ENCODE measurements at places on chromosomes 3 and 15. TPM values are rescaled to one million over a fixed set of nuclear protein-coding genes. Genes with fewer than 3 reads are reported as not detected.
A peak's percentile ranks its signal among the peaks of the same experiment; 100 is the strongest.

- H3K4me3 ChIP-seq, result peak overlapping the region; percentile 88
- DNase-seq, result peak; percentile 52
- peaks cover 20% of the 10 kb centered on the region for H3K36me3 ChIP-seq
- peaks cover 47% of the 10 kb centered on the region for H3K27me3 ChIP-seq
These were observed 119.9 kb downstream of the LMLN start for GRCh38 chr3:198079771-198080520.

GRCh38 chr15:62392376-62392775 is 227.3 kb upstream of the C2CD4B start:
- H3K27me3 ChIP-seq, result peaks cover 39% of the 10 kb centered on the region
- DNase-seq, result peak; percentile 14
- no peak overlapping the region for H3K27ac ChIP-seq
- peaks cover 18% of the 10 kb centered on the region for H3K4me1 ChIP-seq
- H3K4me3 ChIP-seq, result peak overlapping the region; percentile 94
- no peaks in the 10 kb centered on the region for H3K36me3 ChIP-seq

- peaks cover 3% of the 10 kb centered on the region for H3K27me3 ChIP-seq
- H3K27ac ChIP-seq, result no peak overlapping the region
- H3K36me3 ChIP-seq, result no peaks in the 10 kb centered on the region
- no peak overlapping the region for H3K4me3 ChIP-seq
- no peak for DNase-seq
These were observed 596.7 kb upstream of the UBE2E2 start for GRCh38 chr3:22606461-22606860.

DNA sequence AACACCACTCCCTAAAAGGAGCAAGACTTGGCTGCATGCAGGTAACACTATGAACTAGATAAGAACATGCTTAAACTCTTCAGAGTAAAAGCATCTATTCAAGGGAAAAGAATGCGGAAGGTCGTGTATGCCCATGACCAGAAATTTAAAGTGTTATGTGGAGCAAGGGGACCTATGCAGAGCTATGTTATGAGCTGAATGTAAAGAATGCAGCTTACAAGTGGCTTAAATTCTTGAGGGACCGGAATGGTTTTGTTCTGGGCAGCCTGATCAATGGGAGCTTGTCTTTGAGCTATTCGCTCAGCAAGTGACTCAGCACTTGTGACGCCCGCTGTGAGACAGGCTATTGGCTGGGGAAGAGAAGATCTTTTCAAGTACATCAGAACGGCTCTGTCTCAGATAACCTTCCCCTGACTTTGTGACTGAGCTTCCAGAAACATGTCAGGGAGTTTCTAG is 367.5 kb upstream of the THBS1 start:
- no peak overlapping the region for H3K4me3 ChIP-seq
- H3K27me3 ChIP-seq, result peaks cover 30% of the 10 kb centered on the region
- no peak overlapping the region for H3K27ac ChIP-seq
- no peaks in the 10 kb centered on the region for H3K36me3 ChIP-seq
- no peaks in the 10 kb centered on the region for H3K4me1 ChIP-seq

- H3K27me3 ChIP-seq, result no peaks in the 10 kb centered on the region
- H3K4me3 ChIP-seq, result no peak overlapping the region
These were observed 52.4 kb downstream of the MCCC1 start for GRCh38 chr3:183046883-183047282.

DNA sequence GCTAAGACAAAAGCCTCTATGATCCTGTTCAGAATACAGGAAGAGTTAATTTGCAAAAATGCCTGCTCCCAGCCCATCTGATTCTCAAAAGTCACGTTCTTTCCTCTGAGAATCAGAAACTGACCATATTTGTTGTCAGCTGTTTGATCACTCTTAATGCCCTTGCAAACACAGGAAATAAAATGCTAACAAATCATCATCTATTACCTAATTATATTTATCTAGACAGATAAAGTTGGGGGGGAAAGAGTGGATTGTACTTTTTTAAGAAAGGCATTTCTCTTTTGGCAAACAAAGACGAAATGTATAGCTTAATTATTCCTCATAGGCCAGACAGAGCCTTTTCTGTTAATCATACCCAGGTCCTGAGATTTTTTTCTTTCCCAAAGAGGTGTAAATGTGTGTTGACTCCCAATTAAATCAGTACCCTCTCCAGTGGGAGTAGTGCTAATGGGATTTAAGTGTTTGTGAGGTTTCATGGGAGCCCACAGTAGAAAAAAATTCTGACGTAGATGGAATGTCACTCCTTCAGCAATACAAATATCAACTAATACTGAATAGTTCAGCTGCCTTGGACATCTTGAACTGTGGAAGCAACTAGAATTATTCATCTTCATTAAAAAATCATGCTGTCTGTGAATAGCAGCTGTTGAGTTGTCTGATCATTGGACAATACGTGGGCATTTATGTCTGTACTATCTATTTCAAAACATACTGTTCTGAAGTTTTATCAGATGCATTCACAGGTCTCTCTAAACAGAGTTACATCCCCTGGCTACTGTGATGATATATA is 22.5 kb upstream of the BNIP2 start:
- H3K36me3 ChIP-seq, result no peaks in the 10 kb centered on the region
- H3K27ac ChIP-seq, result no peak overlapping the region
- no peak overlapping the region for H3K4me3 ChIP-seq
- H3K4me1 ChIP-seq, result no peaks in the 10 kb centered on the region
- no peaks in the 10 kb centered on the region for H3K27me3 ChIP-seq

- H3K4me3 ChIP-seq, result peak overlapping the region; percentile 98
- no peak overlapping the region for H3K27ac ChIP-seq
- H3K36me3 ChIP-seq, result peaks cover 18% of the 10 kb centered on the region
- H3K27me3 ChIP-seq, result no peaks in the 10 kb centered on the region
- no peak for DNase-seq
- peaks cover 21% of the 10 kb centered on the region for H3K4me1 ChIP-seq
These were observed 701 bp downstream of the EIF5A2 start for GRCh38 chr3:170907637-170908234.

GRCh38 chr3:151015767-151016477 is 43.4 kb upstream of the CLRN1 start:
- H3K4me1 ChIP-seq, result no peaks in the 10 kb centered on the region
- H3K36me3 ChIP-seq, result no peaks in the 10 kb centered on the region
- DNase-seq, result no peak
- no peak overlapping the region for H3K4me3 ChIP-seq
- H3K27me3 ChIP-seq, result no peaks in the 10 kb centered on the region

CTXN2 gene
- not detected for total RNA-seq

PLS1 gene
- total RNA-seq, result 7.0 TPM

POC1A gene
- 23.8 TPM for total RNA-seq

MYRIP gene
- total RNA-seq, result not detected

SEMA3F gene
- total RNA-seq, result 0.28 TPM

Data from activated naive CD8-positive, alpha-beta T cell treated with anti-CD3 and anti-CD28 coated beads for 36 hours (primary cell).